ENCODE measurements at places on chromosomes 3 and 15. TPM values are rescaled to one million over a fixed set of nuclear protein-coding genes. Genes with fewer than 3 reads are reported as not detected.

The ZNF717 gene
- 20.0 TPM for total RNA-seq

The C3orf20 gene
- total RNA-seq = under 0.01 TPM

The SLC28A2 gene
- not detected for total RNA-seq

The EIF3J gene
- total RNA-seq = 33.7 TPM

The ILDR1 gene
- total RNA-seq = not detected

The ERICH6 gene
- 0.15 TPM for total RNA-seq

The COMMD2 gene
- total RNA-seq = 22.7 TPM

The TRIP4 gene
- 12.1 TPM for total RNA-seq

The CHAC1 gene
- total RNA-seq = 16.9 TPM

The ZMYND10 gene
- total RNA-seq = 1.5 TPM

The CCR3 gene
- 0.33 TPM for total RNA-seq

The HTR3E gene
- total RNA-seq = not detected

The LAMB2 gene
- 1,305 TPM for total RNA-seq

The LMAN1L gene
- 0.15 TPM for total RNA-seq

The KNG1 gene
- not detected for total RNA-seq
